ENCODE measurements at places on chromosomes 13 and 19. TPM values are rescaled to one million over a fixed set of nuclear protein-coding genes. Genes with fewer than 3 reads are reported as not detected.

CACNG8 gene
- 0.15 TPM for total RNA-seq

CGB1 gene
- 2.6 TPM for total RNA-seq

CALR3 gene
- not detected for total RNA-seq

FAM124A gene
- 0.22 TPM for total RNA-seq

PALM3 gene
- 0.64 TPM for total RNA-seq

Data from M059J (cell line).